WTC11 (cell line): ENCODE measurements at places on chromosomes 12 and 14.
A peak's percentile ranks its signal among the peaks of the same experiment; 100 is the strongest.

DNA sequence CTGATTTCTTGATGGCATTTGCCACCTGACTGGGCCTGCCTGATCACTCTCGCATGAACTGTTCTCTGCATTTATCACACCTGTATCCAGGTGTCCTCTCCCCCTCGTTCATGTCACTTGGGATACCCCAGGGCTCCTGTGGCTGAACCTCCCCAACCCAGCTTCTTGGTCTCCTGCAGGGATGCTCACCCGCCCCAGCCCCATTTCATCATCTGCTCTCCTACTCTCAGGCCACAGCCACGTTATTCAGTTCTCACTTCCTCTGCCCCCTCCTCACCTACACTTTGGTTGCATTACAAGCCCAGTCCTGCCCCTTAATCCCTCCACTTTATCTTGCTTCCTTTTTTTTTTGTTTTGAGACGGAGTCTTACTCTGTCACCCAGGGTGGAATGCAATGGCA lies 35.5 kb downstream of the TMBIM6 start:
- no peak for DNase-seq

DNA sequence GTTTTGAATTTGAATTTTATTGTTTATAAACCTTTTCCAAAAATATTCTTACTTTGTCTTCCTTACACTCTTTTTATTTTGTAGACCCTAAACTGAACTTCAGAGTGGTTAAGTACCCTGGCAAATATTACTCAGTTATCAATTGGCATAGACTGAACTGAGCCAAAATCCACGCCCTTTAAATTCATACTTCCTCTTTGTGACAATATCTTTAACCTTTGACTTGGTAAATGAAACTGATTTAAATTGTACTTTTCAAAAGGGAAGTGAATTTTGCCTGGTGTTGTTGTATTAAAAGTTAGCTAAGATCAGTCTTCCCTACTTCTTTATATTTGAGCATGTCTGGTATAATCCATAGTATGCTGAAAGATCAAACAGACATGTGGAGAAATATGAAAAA lies 184.3 kb upstream of the USP15 start:
- no peak for DNase-seq

DNA sequence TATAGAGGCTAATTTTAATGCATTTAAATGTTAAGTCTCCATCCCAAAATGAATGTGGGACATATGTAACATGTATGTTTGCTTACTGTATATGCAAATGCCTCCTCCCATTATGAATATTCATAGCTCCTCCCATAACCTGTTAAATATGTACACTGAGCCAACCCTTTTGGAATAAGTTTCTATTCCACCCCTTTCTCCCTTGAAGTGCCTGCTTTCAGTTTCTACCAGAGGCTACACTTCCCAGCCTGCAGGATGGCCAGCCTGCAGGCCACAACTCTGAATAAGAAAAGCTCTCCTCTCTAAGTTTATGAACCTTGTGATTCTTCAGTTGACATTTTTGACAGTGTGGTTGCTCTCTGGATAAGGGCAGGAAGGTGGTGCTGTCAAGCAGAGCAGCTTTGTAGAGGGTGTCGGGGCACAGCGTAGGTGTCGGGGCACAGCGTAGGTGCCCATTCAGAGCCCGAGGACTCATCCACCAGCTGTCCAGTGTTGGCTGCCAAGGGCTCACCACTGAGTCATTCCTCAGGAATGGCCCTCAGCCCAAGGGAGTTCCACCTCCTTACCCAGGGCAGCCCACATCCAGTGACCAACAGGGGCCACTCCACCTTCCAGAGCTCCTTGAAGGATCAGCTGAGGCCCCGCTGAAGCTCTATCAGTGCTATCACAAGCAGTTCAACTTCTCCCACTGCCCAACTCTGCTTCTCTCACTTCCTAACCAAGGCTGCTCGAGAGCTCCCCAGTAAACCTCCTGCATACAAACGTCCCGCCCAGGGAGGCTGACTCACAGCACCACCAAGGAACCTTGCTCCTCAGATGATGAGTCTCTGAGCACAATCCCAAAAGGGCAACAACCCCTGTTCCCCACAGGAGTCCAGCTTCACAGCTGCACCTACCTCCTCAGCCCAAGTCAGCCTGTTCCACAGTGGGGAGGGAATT lies 31.4 kb downstream of the VWF start:
- no peak for DNase-seq

DNA sequence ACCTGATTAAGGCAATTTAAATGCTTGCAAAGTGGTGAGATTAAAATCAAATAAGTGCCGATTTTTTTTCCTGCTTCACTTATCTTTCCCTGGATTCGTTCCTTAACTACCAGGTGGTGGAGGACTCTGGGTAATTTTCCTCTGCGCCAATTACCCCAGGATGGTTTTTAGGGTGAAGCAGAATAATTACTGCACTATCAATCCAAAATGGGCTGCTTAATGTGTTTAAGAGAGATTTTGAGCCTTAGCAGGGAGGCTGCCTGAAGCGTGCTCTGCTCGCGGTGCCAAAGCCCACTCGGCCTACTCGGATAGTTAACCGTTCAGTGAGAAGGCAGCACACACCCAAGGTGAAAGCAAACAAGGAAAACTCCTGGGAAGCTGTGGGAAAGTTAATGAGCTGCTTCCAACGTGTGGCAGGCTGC lies 274.9 kb upstream of the LMO3 start:
- peak; percentile 15 for DNase-seq

- DNase-seq, result no peak
These were observed 162.6 kb upstream of the HIF1A start for GRCh38 chr14:61532763-61533162.
